ENCODE measurements at places on chromosomes 6 and 20.

GRCh38 chr20:52889225-52889624 lies 82.9 kb upstream of the TSHZ2 start:
- DNase-seq: no peak

- no peak for DNase-seq
Measured at GRCh38 chr6:131999545-132000146, 48.5 kb upstream of the CCN2 start.

- DNase-seq: no peak
Measured at GRCh38 chr6:22965889-22966288, 396.5 kb downstream of the HDGFL1 start.

DNA sequence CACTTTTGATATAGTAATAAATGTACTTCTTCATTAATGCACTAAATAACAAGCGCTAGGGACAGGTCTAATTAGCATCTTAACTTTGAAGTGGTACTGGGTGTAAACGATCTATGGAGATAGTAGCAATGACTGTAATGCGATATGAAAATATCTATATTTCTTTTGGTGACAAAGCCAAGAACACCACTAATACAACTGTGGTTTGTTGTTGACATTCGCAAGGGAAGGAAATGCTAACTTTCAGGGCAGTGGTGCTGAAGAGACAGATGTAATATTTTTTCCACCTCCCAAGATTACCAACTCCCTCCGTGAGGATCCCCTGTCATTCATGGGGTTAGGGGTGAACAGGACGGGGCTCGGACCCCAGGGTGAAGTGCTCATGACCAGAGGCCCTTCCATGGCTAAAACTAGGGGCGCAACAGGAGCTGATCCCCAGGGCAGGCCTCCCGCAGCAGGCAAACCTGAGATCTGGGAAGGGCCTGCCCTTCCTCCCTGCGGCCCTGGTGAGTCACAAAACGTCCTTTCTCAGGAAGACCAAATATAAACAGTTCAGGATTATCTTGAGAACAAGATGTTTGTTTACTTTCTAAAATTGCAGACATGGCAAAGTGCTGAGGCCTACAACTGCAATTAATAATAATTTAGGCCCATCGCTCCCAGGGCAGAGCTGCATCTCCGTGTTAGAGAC lies 65.0 kb upstream of the TOX2 start:
- DNase-seq: peak; percentile 88

DNA sequence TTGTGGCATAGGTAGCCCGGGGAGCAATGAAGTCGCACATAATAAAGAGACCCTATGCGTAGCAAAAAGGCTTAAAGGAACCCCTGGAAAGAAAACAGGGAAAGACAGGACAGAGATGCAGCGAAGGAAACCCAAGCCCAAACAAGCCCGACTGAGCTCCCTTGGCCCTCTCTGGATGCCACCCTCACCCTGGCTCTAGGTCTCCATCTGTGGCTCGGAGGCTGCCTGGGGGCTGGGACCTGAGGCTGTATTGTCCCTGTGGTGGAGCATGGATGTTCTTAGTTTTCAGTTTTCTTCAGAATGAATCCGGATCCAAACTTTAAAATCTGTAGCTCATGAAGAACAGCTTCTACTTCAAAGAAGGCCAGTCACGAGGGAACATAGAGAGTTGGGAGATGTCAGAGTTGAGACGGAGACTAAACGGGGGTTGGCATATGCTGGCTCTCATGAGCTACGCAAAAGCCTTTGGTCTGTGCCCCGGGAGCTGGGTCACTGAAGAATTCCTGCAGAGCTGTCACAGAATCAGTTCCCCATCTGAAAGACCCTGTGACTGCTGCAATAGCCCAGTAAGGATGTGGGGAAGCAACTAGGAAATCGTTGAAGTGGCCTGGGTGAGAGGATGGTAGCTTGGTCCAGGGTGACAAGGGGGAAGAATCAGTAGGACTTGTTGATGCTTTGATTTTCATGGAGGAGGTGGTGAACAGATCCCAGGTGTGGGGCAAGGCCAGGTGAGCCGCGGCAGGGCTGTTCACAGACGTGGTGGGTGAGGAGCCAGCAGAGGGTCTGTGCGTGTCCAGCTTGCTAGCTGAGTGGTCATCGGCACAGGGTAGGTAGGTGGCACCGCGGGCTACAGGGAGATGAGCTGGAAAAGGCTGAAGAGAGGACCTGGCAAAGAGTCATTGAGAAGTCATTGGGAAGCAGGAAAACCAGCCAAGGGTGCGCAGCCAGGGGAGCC lies 35.2 kb downstream of the SYNDIG1 start:
- no peak for DNase-seq

DNA sequence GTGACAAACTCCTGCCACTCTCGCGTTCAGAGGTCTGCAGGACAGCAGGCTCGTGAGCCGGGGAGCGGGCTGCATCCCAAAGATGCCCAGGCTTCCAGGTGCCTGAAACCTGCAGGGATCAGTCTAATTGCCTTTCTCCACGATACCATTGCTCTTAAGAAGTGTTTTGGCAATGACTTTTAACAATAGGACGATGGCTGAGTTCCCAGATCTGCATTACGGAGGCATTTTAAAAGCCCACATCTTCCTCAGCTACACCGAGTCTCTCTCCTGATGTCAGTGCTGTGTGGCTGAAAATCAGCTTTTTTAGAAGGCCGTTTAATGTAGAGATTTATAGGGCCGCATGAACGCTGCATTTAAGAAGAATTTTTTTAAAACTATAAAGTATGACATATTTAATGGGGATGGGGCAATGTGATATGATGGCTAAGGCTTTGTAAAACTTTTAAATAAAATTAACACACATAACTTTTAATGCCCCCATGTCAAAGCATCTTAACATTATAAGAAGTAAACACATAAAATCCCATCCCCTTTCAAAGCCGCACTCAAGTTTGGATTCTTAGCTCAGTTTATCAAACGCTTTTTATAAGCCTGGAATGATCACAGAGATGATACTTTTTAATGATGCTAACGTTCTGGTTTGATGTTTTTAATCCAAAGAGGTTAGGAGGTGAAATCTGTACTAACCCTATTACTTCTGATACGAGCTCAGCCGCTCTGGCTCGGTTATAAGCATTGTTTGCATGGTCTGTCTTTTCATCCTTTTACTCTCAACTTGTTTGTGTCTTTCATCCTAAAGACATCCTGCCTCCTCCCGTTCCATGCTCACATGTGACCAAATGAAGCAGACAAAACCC lies 386.0 kb downstream of the SMOC2 start:
- DNase-seq: no peak

DNA sequence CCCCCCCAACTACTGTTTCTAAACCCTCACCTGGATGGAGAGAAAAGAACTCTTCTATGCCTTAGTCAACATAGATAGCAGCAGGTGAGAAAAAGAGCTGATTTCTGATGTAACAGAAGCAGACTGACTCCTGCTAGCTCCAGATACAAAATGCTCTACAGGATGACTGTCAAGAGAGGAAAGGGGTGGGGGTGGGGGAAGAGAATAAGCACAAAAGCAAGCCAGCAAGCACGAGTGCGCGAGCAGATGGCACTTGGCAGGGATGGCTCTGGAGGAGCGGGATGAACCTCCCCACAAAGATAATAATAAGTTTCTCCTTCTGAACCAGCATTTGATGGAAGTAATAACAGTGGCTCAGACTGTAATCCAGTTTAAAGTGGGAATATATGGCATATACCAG lies 45.6 kb upstream of the SPDEF start:
- DNase-seq: no peak

DNA sequence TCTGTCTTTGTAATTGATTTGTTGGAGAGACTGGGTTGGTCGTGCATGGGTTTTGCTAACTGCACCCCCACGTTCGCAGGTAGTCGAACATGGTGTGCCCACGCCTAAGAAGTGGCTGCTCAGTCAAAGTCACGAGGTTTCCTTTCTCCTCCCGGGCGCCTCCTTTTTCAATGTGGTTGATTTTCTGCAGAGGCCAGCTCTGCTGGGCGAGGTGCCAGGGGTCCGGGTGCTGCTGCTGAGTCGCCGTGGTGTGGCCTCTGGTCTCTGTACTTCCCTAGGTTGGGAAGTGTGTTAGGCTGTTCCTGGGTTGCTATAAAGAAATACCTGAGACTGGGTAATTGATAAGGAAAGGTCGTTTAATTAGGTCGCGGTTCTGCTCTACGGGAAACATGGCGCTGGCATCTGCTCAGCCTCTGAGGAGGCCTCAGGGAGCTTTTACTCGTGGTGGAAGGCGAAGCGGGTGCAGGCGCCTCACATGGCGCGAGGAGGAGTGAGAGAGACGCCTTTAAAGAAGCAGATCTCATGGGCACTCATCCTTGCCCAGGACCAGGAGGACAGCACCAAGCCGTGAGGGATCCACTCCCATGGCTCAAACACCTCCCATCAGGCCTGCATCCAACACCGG lies 14.1 kb downstream of the OSBPL2 start:
- peak; percentile 72 for DNase-seq

- DNase-seq: no peak
Measured at GRCh38 chr6:15952231-15953151, 176.4 kb upstream of the MYLIP start.

DNA sequence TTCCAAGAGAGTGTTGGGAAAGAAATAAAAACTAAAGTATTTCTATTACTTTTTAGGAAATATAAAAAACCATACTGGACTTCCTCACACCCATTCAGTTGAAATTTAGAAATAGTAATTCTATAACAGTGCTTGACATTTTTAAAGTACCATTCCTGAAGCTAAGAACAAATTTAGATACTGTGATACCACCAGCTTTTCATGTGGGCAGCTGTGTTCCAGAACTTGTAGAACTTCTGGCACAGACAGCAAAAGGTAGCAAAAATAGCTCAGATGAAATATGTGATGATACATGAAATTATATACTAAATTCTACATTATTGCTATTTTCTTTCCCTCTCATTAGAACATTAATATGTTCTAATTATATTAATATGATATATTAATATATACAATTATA lies 346.5 kb downstream of the SYNE1 start:
- no peak for DNase-seq

- DNase-seq: no peak
Measured at GRCh38 chr6:118748311-118749062, 97.1 kb upstream of the CEP85L start.

GRCh38 chr20:33441142-33441955 lies 2.2 kb downstream of the SNTA1 start:
- DNase-seq: no peak

DNA sequence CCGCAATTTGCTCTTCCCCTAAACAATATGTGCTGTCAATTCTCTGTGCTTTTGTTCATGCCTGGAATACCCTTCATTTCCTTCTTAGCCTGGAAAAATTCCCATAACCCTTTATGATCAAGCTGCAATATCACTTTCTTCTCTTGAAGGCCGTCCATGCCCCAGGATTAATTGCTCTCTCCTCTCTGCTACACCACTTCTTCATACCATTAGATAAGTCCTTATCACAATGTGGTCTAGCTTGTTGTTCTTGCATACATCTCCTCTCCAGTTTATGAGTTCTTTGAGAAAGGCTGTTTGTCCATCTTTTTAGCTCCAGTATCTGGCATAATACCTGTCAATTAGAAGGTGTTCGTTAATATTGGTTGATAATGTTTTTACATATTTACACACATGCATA lies 111.2 kb upstream of the SAMD5 start:
- DNase-seq: no peak

DNA sequence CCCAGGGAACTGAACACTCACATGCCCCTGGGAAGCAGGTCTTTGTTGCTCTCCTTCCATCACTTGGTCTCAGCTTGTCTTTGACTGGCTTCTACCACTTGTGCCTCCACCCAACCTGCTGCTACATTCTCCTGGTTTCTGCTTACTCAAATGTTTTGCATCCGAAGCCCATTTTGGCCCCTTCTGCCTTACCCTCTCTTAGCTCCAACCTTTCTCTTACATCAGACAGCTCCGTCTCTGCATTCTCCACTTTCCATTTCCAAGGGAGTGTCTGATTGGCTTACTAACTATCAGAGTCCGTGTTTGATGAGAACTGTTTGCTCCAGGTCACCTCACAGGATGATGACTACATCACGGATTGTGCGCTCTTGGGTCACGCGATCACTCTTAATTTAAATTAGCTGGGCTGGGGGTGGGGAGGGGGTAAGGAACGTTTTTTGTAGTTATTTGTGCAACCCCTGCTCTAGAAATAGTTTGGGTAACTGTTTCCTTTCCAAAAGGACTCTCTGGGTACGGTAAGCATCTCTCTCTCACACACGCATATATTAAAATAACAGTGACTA lies 844 bp upstream of the ABRACL start:
- DNase-seq: peak; percentile 69

GRCh38 chr6:77228279-77228678 lies 235.0 kb downstream of the HTR1B start:
- DNase-seq: no peak

DNA sequence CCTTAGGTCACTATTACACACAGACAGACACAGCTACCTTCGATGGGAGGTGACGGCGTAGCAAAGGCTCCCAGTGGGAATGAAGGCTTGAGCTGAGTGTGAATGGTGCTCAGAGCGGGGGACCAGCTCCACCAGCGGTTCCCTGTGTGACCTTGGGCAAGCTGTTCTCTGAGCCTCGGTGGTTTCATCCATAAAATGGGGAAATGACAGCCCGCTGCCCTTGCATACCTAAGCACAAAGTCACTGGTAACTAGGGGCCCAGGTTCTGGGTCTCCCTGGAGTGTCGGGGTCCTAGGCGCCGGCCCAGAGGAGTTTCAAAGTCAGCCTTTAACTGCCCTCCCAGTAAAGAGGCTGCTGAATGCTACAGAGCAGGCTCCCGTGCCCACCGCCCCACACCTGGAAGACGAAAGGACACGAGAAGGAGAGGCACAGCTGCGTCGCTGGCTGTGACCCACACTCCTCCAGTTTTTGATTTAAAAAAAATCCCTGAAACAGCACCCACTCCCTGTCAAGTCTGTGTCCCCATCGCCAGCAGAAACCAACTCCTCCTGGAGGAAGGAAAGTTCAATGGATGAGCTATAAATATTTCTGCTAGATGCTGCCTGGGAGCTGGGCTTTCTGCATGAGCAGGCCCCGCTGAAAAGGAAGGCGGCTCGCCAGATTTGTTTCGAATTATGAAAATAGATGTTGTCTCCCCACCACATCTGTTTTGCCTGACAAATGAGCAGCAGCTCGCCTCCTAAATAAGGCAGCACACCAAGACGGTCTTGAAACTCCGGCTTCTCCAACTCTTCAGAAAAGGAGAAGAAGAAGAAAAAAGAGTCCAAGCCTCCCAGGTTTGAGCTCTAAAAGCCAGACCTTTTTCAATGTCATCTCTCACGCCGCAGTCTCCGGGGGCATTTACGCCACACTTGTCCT lies 27.4 kb downstream of the PMEPA1 start:
- no peak for DNase-seq

DNA sequence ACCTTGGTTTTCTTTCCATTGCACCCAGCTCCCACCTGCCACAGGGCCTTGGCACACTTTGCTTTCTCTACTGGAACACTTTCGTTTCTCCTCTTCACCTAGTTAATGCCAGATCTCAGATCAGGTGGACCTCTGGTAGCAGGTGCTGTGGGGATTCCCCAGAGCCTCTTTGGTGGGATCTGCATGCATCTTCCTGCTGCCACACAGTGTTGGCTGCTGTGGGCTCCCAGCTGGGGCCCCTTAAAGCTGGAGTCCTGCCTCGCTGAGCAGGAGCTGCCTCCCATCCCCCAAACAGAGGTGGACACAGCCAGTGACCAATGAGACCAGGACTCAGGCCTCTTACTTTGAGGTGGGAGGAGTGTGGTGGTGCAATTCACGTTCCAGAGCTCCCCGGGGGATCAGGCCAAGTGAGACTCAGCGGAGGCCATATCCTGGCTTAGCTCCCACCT lies 28.4 kb downstream of the CEBPB start:
- no peak for DNase-seq

GRCh38 chr6:106223300-106223930 lies 102.1 kb downstream of the ATG5 start:
- peak; percentile 18 for DNase-seq

All from HTR-8/SVneo (cell line).